ENCODE measurements at places on chromosomes 7 and 10.

GRCh38 chr10:86113501-86113900, 253.1 kb downstream of the GRID1 start:
- no peak for DNase-seq

DNA sequence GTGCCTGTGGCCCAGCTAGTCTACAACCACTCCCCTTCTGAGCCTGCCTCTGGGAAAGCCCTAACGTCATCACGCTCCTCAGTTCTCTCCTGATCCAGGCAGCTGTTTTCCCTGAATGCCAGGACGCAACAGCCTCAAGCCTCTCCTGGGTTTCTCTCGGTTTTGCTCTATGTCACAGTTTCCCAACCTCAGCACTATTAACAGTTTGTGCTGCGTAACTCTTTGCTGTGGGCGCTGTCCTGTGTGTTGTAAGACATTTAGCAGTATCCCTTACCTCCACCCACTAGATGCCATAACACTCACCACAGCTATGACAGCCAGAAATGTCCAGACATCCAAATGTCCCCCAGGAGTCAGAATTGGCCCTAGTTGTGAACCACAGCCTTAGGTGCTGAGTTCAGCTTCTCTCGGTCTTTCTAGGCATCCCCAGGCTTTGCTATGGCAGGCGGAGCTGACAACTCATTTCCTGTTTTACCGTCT, 226.3 kb upstream of the NPVF start:
- DNase-seq = no peak

- no peak for DNase-seq
Observed at GRCh38 chr10:70518695-70519094, 40.1 kb downstream of the PALD1 start.

GRCh38 chr7:121410829-121411596, 14.9 kb upstream of the FAM3C start:
- no peak for DNase-seq

- DNase-seq = no peak
Observed at GRCh38 chr10:116655568-116655967, 34.8 kb downstream of the PNLIPRP2 start.
